NCI-H2227 treated with DMSO at 0.1 percent for 48 hours (cell line): ENCODE measurements at places on chromosomes 2 and 18.

DNA sequence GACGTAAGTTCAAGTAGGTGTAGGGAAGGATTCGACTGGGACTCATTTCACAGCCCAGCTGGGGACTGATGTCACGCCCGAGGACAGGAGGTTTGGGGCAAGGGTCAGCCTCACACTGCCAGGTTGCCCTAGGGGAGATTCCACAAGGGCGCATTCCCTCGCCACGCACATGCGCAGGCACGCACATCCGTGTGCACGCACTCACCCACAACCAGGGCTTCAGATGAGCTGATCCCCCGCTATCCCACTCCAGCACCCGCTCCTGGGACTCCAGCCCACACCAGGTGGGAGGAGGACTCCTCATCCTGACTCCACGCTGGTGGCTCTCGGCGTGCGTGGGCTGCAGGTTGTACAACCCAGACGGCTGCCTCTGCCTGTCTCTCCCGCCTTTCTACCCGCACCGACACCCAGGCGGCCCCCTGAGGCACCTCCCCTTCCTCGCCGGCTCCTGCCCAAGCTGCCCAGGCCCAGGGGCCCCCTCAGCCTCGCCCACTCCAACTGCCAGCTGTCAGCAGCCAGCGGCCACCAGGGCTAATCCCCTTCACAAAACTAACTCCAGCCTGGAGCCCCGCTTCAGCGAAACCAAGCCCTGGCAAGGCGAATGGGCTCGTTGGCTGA, 47.8 kb upstream of the FOSL2 start:
- DNase-seq, result no peak

GRCh38 chr18:3151399-3152264, 68.1 kb downstream of the MYOM1 start:
- peak; percentile 28 for DNase-seq

DNA sequence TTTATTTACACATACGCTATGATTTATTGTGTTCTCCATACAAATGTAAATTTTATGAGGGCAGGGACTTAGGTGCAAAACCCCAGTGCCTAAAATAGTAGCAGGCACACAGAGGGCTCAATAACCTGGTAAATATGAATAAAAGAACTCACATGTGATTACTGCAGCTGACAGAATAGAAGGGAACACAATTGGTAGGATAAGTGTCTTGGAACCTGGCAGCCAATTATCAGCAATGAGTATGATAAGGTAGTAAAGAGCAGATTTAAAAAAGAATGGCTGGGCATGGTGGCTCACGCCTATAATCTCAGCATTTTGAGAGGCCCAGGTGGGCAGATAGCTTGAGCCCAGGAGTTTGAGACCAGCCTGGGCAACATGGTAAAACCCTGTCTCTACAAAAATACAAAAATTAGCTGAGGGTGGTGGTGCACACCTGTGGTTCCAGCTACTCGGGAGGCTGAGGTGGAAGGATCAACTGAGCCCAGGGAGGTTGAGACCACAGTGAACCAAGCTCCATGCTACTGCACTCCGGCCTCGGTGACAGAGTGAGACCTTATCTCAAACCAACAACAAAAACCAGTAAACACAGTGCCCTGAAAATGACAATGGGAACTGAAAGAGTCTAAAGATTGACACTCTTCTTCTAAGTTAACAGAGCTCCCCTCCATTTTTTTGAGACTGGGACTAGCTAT, 9.9 kb downstream of the SNRPG start:
- DNase-seq, result no peak

DNA sequence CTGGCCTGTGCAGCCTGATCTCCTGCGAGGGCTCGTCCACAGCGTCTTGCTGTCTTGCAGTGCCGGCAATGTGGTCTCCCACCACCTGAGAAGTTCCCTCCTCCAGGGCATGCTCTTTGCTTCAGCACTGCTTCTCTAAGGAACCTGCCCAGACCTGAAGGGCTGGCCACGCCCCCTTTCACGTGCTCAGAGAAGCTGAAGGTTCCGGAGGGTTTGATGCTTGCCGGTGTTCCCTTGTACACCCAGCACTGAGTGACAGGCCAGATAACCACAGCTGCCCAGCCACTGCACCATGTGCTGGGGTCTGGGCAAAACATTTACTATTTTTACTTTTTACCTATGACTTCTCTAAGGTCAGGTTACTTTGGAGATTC, 1.7 kb upstream of the POLR2D start:
- DNase-seq, result peak; percentile 44

DNA sequence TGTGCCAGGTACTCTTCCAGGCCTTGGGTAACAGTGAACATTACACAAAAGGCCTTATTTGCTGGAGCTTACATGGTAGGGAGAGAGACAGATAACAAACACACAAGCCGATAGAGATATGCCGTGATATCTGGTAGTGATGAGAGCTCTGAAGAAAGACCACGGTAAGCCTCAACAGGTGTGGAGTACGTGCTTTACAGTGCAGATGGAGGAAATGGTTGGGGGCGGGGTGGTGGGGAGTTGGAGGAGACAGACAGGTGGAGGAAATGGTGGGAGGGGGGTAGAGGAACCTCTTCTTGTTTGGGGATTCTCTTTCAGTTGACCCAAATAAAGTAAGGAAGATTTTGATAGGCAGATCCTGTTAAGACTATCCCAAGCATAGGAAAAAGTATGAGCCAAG, 141.1 kb upstream of the ALPP start:
- DNase-seq, result no peak

GRCh38 chr18:76570856-76571255, 75.8 kb upstream of the ZNF516 start:
- no peak for DNase-seq

GRCh38 chr2:119647440-119648169, 31.4 kb upstream of the TMEM177 start:
- DNase-seq, result no peak

DNA sequence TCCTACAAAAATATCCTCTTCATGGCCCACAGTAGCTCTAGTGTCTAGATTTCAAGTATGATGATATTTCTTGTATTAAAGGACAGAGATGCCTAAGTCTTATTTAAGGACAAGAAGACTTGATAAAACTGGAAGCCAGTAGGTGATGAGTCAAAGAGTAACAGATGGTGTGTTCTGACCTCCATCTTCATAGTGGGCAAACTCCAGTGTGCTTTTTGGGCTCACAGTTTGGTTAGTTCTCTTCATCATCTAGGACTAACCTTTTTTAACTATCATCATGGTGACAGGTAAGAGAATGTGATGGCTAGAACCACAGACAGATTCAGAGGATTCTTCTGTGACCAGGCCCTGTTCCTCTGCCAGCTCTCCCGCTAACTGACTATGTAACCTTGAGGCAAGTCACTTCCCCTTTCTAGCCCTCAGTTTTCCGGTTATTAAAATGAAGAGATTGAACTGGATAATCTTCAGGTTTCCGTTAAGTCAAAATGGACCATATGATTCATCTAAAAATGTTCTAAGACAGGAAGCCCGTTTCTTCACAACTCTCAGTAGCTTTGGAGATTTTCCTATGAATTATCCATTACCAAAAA, 140.3 kb upstream of the RASGRP3 start:
- no peak for DNase-seq

DNA sequence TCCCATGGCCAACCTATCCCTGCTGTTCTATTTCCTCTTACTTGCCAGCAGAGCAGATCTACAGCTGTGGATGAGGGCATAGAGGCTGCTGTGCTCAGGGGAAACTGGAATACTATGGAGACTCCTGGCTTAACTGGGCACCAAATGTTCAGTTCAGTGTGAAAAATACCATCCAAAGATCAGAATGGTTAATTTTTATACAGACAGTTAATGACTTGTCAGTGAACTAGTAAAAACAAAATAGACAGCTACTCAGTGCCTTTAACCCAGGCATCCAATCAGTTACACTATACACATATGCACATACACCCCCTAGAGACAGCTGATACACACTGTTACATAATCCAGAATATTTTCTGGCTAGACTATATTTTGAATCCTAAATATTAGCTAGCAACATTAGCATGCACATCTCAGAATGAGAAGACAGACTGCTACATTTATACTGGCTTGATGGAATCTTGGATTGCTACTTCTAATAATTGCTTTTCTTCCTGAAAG, 59.1 kb upstream of the WIPF1 start:
- no peak for DNase-seq

DNA sequence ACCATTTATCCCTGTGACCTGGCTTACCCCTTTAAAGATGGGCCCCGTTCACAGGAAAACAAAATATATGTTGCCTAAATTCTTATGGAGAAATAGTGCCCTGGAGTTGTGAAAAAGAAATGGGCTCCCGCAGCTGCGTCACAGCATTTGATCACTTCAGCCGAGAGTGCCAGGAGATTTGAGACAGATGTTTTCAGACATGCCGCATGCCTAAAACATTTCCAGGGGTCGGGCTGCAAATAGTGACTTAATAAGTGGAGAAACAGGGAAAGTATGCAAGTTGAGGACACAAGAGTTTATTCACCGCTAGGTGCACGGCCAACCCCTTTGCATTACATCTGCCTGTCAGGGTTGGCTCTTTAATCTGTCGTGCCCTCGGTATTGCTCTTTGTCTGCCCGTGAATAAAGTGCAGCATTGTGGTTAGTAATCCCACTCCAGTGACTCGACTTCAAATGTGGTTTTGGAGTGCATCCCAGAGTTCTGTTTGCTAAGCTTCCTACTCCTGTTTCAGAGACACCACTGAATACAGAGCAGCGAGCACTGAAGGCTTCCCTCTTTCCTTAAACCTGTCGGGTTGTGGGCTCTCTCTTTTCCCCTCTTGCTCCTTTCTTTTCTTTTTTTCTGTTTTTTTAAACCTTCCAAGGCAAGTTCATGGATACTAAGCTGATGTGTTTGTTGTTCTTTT, 187.5 kb downstream of the LTBP1 start:
- DNase-seq, result peak; percentile 58

DNA sequence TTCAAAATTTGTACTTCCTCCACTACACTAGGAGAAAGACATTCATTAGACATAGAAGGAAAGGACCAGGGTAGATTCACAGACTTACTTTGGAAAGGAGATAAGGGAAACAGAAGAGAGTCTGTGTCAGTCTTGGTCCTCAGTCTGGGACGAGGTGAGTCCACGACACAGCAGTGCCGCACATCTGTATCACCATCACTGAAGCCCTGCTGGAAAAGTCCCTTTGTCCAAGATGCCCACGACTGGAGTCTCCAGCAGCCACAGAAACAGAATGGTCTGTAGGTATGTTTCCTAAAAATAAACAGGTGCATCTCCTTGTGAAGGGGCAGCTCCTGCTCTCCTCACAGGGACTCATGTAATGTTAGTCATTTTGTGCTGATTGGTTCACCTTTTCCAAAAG, 27.4 kb downstream of the COX7A2L start:
- no peak for DNase-seq

DNA sequence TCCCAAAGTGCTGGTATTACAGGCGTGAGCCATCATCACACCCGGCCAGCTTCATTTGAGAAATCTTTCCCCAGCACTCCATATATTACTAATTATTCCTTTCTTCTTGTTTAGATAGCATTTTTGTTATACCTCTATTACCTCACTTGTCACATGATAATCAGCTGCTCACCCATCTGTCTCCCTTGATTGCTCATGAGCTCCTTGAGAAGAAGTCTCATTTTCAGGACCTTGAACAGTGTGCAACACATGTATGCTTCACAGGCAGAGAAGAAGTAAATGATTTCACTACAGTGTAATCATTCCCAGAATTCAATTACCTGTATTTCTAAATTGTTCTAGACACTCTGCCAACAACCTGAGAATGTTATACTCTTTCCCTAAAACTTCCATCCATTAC, 6.2 kb downstream of the PAIP2B start:
- DNase-seq, result no peak

DNA sequence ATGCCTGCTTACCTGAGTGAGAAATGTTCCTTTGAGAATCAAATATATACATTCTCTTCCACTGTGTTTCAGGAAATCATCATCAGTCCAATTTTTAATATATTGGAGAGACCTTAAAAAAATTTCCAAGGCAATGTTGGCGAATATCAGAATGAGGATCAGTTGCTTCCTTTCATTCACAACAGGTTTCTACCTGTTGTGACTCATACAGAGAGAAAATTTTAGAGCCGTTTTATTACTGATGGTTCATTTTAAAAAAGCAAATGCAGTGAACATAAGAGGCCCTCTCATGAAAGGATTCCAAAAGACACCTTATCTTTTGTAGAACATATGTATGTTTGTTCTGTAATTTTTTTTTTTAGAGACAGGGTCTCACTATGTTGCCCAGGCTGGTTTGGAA, 42.0 kb downstream of the TTC39C start:
- no peak for DNase-seq

GRCh38 chr2:127413782-127414637, 4.2 kb upstream of the PROC start:
- no peak for DNase-seq
